A549 treated with dexamethasone at 1 μM for 4 hours (cell line): ENCODE measurements at places on chromosomes 12 and 14. TPM values are rescaled to one million over a fixed set of nuclear protein-coding genes. Genes with fewer than 3 reads are reported as not detected.

Gene TMEM119
- 0.06 to 0.13 TPM (median 0.09 TPM) in 4 of 5 replicates, not detected in the other for total RNA-seq

Gene CACNA1C
- total RNA-seq, result 0.02 to 0.11 TPM (median 0.04 TPM) in 4 of 5 replicates, not detected in the other

Gene USP44
- total RNA-seq, result 0.07 to 0.14 TPM (median 0.08 TPM) in 5 replicates

Gene RASAL1
- 0.17 to 0.32 TPM (median 0.27 TPM) in 5 replicates for total RNA-seq

Gene C12orf50
- 0.06 to 0.08 TPM in 2 of 5 replicates, not detected in the others for total RNA-seq

Gene CLECL1
- not detected in 5 replicates for total RNA-seq

Gene HOTAIR
- total RNA-seq, result 0.12 to 0.40 TPM (median 0.24 TPM) in 5 replicates

Gene ADCY4
- 0.08 TPM in 1 of 5 replicates, not detected in the others for total RNA-seq

Gene SOCS4
- total RNA-seq, result 8.9 to 11.6 TPM (median 9.5 TPM) in 5 replicates

Gene NELL2
- 0.09 to 0.33 TPM (median 0.22 TPM) in 5 replicates for total RNA-seq

Gene PRB2
- 0.08 TPM in 1 of 5 replicates, not detected in the others for total RNA-seq

Gene ANO4
- 0.05 to 0.08 TPM (median 0.07 TPM) in 4 of 5 replicates, not detected in the other for total RNA-seq

Gene RPS6KA5
- 4.7 to 7.7 TPM (median 7.1 TPM) in 5 replicates for total RNA-seq

Gene AQP2
- total RNA-seq, result not detected in 5 replicates

Gene ATF7
- 18.1 to 20.9 TPM (median 20.0 TPM) in 5 replicates for total RNA-seq

Gene TAS2R14
- total RNA-seq, result 0.28 to 0.62 TPM (median 0.55 TPM) in 5 replicates

Gene OTX2
- not detected in 5 replicates for total RNA-seq

Gene IFNG
- total RNA-seq, result not detected in 5 replicates

Gene BLOC1S1
- 120 to 133 TPM (median 131 TPM) in 5 replicates for total RNA-seq

Gene C12orf54
- not detected in 5 replicates for total RNA-seq

Gene RERGL
- not detected in 5 replicates for total RNA-seq

Gene DHH
- not detected in 5 replicates for total RNA-seq

Gene DHRS1
- 9.3 to 12.6 TPM (median 11.1 TPM) in 5 replicates for total RNA-seq

Gene KLRG1
- 1.1 to 2.0 TPM (median 1.5 TPM) in 5 replicates for total RNA-seq

Gene MDGA2
- 0.06 to 0.11 TPM (median 0.11 TPM) in 3 of 5 replicates, not detected in the others for total RNA-seq

Gene KRT74
- not detected in 5 replicates for total RNA-seq

Gene HOXC11
- total RNA-seq, result 0.58 to 0.82 TPM (median 0.73 TPM) in 5 replicates

Gene IL31
- not detected in 5 replicates for total RNA-seq

Gene LRTM2
- 0.05 to 0.15 TPM (median 0.06 TPM) in 3 of 5 replicates, not detected in the others for total RNA-seq
